ENCODE measurements at places on chromosomes 7 and 10.

DNA sequence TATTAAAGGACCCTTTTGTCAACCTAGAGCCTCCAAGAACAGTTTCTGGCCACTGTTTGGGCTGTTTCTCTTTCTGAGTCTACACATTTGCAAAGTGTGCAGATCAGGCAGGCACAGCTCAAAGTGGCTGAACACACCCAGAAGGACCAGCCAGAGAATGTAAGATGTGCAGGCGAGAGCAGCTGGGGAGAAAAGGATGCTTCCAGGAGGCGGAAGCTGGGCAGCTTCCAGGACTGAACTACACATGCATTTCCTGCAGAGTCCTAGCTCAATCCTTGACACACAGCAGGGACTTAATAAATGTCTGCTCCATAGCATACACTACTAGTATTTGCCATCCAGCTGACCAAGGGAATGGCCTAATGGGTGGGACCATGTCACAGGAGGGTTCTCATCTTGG is 70.9 kb downstream of the CTBP2 start:
- DNase-seq = peak; percentile 28

DNA sequence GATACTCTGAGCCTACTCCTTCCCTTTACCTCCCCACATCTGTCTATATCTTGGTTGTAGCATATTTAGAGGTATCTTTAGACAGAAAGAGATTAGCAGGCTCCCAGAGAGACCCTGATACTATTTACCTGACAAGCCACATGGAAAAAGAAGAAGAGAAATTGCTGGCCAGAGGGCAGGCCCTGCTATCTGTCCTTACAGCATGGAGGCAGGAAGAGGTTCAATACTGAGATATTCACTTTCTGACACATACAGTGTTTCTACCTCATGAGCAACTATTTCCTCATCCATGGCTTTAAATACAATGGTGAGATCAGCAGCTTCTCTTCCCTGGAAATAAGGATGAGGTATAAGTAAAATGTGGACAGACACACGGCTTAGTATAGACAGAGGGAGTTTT is 33.9 kb upstream of the TSPAN13 start:
- DNase-seq = no peak

- DNase-seq = peak; percentile 67
Measured at GRCh38 chr10:110005719-110006118, 2.1 kb upstream of the ADD3 start.

DNA sequence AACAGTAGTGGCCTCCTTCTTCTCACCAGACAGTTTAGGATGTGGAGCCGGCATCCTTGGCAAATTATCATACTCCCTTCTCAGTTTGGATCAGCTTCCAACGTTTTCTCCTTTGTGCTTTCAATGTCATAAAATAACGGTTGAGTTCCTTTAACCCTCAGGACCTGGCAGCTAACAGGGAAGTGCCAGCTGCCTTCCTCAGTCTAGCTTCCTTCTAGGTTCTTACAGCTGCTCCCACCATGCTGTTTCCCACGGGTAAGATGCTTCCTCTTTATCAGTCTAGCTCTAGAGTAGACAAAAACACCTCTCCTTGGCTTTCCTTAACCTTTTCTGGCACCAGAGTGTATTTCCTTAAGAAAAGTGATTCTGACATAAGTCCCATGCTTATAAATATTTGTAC is 33.2 kb downstream of the BLVRA start:
- no peak for DNase-seq

- no peak for DNase-seq
Measured at GRCh38 chr7:34143402-34143801, 238.1 kb downstream of the BMPER start.

DNA sequence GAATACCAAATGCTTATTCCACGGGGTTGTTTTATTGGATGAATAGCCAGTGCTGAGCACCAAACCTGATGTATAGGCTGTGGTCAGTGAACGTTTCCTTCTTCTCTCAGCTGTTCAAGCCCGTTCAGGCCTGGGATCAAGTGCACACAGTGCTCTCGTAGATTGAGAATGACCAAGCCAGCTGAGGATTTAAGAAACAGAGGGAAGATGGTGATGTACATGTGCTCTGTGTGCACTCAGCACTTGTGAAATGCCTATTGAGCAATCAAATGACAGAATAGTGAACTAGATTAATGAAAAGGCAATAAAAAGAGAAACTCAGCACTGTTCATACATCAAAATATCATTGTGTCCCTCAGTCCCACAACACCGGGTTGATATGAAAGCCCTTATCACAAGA is 302.5 kb downstream of the BMPER start:
- DNase-seq = no peak

DNA sequence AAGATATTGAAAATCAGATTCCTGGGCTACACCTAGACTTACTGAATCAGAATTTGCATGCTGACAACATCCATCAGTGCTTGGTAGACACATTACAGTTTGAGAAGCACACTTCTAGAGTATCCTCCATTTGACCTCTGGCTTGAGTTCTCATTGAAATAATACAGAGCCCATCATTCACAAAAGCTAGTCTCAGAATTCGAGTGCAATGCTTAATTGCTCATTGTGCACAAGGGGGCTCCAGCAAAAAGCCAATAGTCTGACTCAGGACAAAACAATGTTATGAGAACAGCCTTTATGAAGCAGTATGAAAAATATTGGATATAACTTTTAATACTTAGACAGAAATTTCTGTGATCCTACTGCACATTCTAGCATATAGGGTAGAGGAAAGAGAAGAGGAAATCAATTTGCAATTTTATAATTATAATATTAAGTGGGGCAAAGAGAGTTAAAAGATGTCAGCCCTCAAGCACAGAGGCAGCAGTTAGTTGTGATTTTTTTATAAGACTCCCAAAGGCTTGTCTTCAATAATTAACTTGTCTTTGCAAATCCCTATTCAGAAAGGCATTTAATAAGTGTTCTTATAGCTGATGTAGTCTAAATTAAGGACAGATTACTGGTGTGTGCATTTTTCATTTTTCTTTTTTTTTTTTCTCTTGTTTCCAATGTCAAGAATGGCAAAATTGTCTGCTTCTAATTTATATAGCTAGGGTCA is 105.8 kb upstream of the ANK3 start:
- DNase-seq = peak; percentile 49

DNA sequence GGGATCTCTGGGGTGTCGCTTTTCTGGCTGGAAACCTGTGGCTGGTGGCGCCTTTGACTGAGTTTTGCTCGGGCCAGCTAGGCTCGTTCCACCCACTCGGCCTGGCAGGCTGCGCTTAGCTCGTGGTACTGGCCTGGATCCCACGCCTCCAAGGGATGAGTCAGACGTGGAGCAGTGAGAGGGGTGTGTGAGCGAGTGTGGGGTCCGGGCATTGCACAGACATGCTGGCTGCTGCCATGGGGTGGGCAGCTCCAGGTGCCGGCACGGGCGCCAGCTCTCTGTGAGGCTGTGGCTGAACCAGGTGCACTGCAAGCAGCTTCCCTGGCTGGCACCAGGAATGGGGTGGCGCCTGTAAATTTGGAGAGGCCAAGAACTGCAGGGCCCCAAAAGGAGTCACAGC is 63.1 kb upstream of the CACNA2D1 start:
- DNase-seq = no peak
